Activated T-helper 2 cell treated with anti-CD3 and anti-CD28 coated beads, Interferon-gamma antibody, Interleukin-2, Interleukin-4, amounts not matched to agents 10 μg/mL and 5 μg/mL and 100 μg/mL, durations not matched to agents 14 hours and 24 hours and 36 hours (primary cell): ENCODE measurements at places on chromosomes 4 and X.

GRCh38 chrX:123215397-123216089 is 31.5 kb downstream of the GRIA3 start:
- no peak for DNase-seq

- DNase-seq, result no peak
These were observed 30.7 kb downstream of the PALLD start for GRCh38 chr4:168527560-168527959.

GRCh38 chr4:39931441-39931901 is 46.2 kb downstream of the PDS5A start:
- no peak for DNase-seq

GRCh38 chrX:56728752-56729151 is 291 bp upstream of the NBDY start:
- no peak for DNase-seq

DNA sequence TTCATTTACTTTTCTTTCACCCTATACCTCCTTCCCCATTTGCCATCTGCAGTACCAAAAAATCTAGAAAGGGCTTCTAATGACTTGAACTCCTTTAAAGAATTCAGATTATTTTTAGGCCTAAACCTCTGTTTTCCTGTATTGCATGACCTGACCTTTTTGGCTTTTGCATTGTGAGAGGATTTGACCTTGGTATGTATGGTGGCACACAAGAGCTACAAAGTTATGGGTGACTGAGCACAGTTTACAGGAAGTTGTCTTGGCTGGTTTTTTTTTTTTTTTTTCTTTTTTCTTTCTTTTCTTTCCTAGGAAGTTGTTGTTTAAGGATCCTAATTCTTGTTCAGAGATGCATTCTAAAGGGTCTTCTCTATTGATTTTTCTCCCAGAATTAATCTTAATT is 32.0 kb upstream of the MTMR8 start:
- no peak for DNase-seq
